ENCODE measurements at places on chromosomes 7 and 10.
A peak's percentile ranks its signal among the peaks of the same experiment; 100 is the strongest.

- no peak for DNase-seq
Observed at GRCh38 chr10:21528236-21529031, 3.0 kb upstream of the SKIDA1 start.

GRCh38 chr7:101678658-101679057, 49.6 kb upstream of the MYL10 start:
- peak; percentile 79 for DNase-seq

DNA sequence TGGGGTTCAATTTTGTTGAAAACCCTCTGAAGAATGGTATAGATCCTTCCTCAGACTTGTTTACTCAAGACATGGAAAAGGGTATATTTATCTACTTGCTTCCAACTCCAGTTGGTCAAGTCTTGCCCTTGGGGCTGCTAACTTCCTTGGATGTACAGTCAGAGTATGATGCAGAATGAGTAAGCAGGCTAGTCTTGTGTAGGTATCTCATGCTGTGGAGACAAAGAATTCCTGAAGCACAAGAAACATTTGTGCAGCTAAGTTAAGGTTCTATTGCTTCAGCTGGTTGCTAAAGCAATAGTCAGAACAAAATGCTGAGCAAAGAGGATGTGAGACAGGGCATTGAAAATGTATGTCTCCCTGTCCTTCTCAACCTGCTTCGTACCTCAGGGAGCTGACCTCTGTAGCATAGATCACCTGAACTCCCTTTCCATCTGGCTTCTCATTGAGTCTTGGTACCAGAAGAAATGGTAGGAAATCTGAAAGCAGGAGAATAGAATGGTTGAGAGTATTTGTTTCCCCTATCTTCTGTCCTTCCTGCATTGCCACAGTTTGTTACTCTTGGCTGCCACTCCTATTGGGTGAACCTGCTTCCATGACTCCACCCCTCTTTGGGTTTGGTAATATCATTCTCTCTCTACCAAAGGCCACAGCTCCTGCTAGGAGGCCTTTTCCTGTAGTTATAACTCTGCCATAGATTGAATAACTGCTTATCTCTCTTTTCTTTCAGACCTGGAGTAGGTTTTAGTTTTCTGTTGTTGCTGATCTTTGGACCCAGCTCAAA, 346.0 kb downstream of the PHF14 start:
- DNase-seq: peak; percentile 57

GRCh38 chr7:84238596-84238995, 44.0 kb upstream of the SEMA3A start:
- DNase-seq: no peak

DNA sequence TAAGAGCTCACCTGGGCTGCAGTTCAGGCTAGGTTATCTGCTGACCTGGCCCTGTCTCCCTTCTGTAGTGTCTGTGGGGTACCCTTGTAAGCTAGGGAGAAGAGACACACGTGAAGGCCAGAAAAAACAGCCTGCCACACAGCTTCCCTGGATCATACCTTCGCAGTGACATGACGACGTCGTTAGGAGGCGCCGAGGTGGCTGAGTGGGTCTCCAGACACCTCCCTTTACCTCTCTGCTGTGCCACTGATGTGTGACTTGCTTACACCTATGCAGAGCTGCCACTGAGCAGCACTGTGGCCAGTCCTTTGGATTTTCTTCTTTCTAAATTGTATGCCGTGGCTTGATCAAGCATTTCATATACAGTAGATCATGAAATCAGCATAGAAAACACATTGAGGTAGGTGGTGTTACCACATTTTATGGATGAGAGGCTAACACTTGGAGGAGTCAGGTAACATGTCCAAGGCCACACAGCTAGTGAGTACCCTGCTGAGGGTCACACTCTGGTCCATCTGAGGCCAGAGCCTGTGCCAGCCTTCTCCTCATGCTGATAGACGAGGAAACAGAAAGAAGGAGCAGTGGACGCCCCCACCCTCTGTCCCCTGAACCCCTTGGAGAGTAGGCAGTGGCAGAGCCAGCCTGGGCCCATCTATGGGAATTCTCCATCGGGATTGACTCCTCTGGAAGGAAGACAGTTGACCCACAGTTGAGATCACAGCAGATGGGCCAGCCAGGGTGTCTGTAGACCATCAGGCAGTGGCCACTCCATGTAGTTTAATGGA, 23.1 kb downstream of the HTRA1 start:
- DNase-seq: no peak

DNA sequence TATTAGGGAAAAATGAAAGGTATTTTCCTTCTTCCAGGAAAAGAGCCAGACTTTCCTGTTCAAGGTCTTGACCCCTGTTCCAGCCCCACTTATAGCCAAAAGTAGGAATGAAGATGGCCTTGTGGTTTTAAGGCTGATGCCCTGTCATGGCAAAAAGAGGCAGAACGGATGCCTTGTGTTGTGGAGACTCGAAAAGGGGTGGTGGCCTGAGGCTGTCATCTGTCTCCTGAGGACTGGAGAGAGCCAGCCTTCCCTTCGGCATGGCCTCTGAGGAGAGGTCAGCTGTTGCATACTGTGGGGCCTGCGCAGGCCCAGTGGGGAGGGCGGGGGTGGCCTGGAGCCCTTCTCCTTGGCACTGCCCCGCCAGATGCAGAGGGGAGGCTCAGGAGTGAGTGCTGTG, 166.0 kb upstream of the EEPD1 start:
- DNase-seq: no peak

GRCh38 chr7:2808891-2809665, 35.0 kb downstream of the GNA12 start:
- DNase-seq: no peak

DNA sequence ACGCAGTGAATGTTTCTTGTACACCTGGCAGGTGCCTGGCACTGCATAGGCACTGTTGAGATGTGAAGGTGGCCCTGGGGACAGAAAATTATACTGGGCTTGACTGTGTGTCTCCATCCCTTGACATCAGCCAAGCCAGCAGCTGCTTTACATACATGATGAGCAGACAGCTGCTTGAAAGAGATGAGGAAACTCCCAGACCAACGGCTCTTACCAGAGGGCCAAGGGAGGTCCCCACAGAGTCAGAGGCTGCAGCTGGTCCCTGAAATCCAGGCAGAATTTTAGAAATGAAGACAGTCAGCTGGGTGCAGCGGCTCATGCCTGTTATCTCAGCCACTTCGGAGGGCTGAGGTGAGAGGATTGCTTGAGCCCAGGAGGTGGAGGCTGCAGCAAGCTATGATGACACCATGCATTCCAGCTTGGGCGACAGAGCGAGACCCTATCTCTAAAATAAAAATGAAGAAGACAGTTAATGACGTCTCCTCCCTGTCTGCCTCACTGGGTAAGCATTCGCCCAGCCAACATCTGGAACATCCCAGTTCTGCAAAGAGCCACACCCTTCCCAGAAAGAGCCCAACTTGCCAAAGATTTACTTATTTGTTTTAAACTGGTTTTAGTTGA, 17.6 kb downstream of the LIMK1 start:
- no peak for DNase-seq

GRCh38 chr10:83214136-83214535, 925.2 kb upstream of the GHITM start:
- no peak for DNase-seq

DNA sequence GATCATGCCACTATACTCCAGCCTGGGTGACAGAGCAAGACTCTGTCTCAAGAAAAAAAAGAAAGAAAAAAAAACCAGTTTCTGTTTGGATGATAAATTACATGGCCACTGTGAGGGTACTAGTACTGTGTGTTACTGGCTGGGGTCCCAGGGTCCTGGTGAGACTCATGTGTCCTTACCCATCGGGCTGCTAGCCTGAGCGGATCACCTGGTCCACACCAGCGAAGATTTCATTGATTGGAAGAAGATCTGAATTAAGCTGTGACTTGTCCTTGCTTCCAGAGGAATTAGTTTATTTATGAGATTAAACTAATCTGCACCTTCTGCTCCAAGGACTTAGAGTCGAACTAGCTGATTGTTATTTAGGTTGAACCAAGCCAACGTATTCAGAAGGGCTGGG, 40.0 kb upstream of the BAMBI start:
- DNase-seq: no peak

Data from brain microvascular endothelial cell (primary cell).